ENCODE measurements at places on chromosomes 2 and 18.

- no peak for DNase-seq
Measured at GRCh38 chr2:227846831-227847230, 24.6 kb upstream of the DAW1 start.

DNA sequence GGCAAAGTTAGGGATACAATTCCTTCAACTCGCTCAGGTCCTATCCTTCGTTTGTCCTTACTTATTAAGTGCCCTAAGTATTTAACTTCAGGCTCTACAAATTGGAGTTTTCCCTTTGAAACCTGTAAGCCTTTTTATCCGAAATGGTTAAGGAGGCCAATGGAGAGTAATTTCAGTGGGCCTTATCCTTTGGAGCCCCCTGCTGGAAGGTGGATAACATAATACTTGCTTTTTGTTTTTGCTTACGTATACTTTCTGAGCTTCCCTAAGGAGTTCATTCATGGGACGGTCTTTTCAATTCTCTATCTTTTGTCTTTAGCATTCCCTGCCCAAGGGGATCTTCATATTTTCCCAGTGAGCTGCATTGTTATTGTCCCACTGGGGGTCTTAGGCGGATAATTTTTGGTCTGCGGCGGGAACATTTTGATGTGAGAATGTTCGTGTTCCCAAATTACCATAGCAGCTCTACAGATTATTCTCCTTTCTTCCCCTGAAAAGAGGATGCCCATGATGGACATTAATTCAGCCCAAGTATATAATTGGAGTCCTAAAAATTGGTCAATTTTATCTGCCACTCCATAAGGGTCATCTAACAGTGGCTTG is 34.4 kb upstream of the TRAPPC8 start:
- DNase-seq = no peak

DNA sequence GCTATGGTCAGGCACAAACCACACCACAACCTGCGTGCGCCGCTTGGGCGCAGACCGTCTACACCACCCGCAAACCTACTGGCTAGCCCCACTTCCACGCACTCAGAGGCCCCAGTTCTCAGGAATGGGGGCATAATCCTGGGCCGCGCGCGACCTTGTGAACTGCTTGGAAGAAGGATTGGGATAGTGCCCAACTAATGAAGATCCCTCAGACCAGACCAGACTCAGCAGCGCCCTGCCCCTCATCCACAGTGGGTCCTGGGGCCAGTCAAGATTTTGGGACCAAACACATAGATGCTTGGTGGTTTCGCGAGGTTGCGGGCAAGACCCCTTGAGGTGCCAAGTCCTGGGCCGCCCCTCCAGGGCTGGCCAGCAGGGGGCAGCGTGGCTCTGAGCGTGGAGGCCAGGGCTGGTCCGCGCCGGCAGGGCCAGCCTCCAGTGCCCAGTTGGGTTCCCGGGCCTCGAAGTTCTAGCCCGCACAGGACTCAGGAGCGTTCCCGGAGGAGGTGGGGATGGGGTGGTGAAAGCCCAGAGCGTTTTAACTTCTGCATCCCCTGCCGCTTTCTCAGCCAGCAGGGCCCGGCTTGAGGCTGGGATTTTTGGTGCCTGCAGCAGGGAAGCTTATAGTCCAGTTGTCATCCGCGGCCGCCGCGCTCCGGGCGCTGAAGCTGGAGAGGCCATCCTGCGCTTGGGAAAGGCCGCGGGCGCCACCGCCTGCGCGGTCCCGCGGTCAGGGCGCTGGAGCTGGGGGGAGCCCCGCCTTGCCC is 8.3 kb downstream of the OSR1 start:
- no peak for DNase-seq

DNA sequence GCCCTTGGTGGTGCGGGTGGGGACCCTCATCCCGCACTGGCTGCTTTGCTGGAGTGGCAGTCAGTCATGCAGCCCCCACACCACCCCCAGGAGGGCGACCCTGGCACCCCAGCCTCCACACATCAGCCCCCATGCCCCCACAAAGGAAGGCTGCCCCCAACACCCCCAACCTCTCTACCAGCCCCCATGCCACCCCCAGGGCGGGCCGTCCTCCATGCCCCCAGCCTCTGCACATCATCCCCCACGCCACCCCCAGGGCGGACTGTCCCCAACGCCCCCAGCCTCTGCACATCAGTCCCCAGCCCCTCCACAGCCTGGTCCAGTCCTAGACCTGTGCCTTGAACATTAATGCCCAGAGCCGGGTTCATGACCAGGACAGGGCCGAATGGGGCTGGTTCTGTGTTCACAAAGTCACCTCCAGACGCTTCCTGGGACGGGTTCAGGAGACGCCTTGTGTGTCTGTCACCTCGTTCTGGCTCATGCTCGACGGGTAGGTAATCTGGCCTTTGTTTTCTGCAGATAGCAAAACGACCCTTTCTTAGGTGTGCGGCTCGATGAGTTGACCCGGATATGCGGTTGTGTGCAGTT is 18.4 kb downstream of the D2HGDH start:
- no peak for DNase-seq

DNA sequence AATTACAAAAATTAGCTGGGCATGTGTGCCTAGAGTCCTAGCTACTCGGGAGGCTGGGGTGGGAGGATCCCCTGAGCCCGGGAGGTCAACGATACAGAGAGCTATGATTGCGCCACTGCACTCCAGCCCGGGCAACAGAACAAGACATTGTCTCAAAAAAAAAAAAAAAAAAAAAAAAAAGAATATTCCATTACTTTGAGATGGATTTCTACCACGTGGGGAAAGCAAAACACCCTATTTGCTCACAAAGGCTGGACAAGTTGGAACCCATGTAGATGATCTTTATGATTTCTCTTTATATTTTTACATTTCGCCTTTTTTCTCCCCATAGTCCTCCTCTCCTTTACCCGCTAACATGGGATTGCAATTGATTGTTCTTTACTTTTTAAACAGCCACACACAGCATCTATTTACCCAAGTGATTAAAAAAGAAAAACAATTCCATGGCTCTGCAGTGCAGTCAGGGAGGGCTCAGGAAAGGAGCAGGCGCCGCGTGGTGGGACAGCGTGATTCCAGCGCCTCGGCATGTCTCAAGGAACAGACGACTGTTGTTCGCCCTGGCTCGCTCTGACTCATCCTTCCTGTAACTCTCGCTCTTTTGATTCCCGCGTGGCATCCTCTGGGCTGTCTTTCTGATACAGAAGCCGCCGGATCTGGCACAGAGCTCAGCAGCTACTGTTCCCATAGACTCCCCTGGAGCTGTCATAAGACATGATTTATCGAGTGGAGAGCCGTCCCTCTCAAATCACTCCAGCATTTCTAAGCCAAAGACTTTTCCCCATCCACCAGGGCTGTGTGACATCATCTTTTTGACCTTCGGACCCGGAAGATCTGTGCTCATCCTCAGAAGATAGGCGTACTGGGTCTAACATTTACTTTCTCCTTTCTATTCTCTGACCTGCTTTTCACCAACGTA is 230.4 kb upstream of the AGAP1 start:
- DNase-seq = no peak

- DNase-seq = no peak
Measured at GRCh38 chr2:128279786-128280157, 38.9 kb downstream of the HS6ST1 start.

- no peak for DNase-seq
Measured at GRCh38 chr2:68214381-68214780, 38.0 kb downstream of the PPP3R1 start.

GRCh38 chr18:24827501-24827900 is 367.1 kb downstream of the HRH4 start:
- DNase-seq = no peak

DNA sequence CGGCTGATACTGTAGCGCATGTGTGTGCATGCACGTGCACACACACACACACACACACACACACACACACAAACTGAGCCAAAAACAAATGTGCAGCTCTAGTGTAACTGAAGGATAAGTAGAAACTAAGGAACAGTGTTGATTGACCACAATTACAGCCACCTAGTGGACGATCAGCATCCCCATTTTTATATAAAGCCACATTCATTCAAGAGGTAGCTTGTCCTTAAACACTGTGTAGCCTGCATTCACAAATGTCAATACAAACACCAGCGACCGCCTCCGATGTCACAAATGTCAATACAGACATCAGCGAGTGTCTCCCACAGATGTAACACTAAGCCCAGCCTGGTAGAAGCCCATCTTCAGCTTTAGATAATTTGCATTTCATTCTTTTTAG is 167.4 kb downstream of the PTGR3 start:
- DNase-seq = no peak

DNA sequence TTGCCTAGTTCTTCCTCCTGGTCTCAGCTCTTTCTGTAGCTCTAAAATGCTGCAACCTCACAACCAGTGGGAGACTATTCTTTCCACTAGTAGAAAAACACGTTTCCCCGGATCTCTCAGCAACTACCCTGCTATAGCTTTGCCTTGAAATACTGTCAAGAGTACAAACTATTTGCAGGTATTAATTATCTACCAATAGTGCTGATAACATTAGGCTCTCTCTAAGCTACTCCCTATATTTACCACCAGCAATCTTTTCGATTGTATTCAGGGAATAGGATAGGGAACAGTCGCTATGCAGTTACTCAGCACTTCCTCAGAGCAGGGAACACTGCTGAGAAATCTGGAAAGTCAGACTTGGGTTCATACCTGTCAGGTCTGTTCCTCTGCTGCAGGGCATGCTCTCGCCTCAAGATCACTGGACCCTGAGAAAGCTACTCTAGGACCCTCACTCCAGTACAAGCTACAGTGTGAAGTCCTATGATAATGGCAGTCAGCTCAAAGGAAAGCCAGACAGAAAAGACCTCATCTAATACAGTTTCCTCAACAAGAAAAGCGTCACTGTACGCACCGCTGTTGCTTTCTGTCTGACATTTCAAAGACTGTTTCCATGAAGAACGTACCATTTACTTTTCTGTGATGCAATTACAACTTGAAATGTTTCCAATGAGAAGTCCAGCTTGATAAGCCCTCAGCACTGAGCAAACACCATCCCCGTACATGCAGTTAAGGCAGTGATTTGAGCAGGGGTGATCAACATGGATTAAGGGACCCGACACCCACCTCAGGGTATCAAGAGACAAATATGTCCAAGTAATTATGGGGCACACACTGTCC is 22.7 kb downstream of the GDF7 start:
- no peak for DNase-seq

GRCh38 chr2:238187618-238188548 is 15.6 kb downstream of the ILKAP start:
- no peak for DNase-seq

DNA sequence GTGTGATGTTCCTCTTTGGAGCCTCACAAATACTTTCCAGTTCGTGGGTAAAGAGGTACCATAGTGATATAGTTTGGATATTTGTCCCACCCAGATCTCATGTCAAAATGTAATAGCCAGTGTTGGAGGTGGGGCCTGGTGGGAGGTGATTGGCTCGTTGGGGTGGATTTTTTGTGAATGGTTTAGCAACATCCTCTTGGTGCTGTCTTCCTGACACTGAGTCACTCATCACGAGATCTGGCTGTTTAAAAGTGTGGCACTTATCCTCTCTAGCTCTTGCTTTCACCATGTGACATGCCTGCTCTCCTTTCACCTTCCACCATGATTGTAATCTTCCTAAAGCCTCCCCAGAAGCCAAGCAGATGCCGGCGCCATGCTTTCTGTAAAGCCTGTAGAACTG is 3.0 kb upstream of the CCDC93 start:
- DNase-seq = no peak

Data from activated CD8-positive, alpha-beta memory T cell treated with anti-CD3 and anti-CD28 coated beads for 48 hours (primary cell).